ENCODE measurements at places on chromosomes 6 and 20. TPM values are rescaled to one million over a fixed set of nuclear protein-coding genes. Genes with fewer than 3 reads are reported as not detected.

GRCh38 chr20:29427201-29428060 is 1830.0 kb upstream of the DEFB115 start:
- no peak overlapping the region for H3K27ac ChIP-seq
- H3K27me3 ChIP-seq = peaks cover 4% of the 10 kb centered on the region
- no peak for DNase-seq
- H3K36me3 ChIP-seq = no peaks in the 10 kb centered on the region
- no peaks in the 10 kb centered on the region for H3K4me1 ChIP-seq

DNA sequence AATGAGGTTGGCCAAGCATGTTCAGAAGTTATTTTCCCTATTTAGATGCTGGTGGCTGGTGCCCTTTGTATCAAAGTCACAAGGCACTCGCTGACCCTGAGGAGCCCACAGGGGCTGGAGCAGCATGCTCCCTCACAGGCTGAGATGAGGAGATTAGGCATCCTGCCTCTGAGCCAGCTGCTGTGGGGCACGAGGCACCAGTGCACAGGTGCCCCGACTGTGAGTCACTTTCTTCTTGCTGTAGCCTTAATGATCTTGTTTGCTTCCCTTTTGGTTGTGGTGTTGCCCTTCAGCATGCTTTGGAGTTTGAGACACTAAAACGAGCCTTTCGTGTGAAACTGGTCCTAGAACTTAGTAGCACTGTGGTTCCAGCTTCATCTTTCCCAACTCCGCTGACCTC is 4.3 kb downstream of the PSMG4 start:
- no peaks in the 10 kb centered on the region for H3K27me3 ChIP-seq
- no peak for DNase-seq
- H3K27ac ChIP-seq = no peak overlapping the region
- peaks cover 21% of the 10 kb centered on the region for H3K36me3 ChIP-seq

GRCh38 chr6:36769183-36769675 is 70.0 kb downstream of the CPNE5 start:
- peak overlapping the region; percentile 82 for H3K27ac ChIP-seq
- DNase-seq = no peak
- no peaks in the 10 kb centered on the region for H3K36me3 ChIP-seq
- H3K27me3 ChIP-seq = no peaks in the 10 kb centered on the region

GRCh38 chr20:1823450-1823844 is 71.8 kb upstream of the SIRPA start:
- H3K4me3 ChIP-seq = no peak overlapping the region
- no peaks in the 10 kb centered on the region for H3K4me1 ChIP-seq
- H3K27me3 ChIP-seq = peaks cover 16% of the 10 kb centered on the region
- no peak for DNase-seq
- H3K36me3 ChIP-seq = peaks cover 2% of the 10 kb centered on the region
- no peak overlapping the region for H3K27ac ChIP-seq

DNA sequence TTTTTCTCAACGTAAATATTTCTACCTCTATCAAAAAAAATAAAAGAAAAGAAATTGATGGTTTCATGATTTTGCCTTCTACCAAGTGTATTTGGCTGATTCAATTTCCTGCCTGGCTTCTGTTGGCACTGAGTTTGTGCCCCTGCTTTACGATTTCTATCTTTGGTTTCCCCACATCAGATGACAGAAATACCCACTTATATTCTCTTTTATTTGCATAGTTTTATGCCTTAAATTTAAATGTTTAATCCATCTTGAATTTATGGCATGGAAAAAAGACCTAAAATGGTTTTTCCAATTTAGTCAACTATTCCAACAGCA is 34.3 kb downstream of the RNF24 start:
- peaks cover 2% of the 10 kb centered on the region for H3K36me3 ChIP-seq
- peaks cover 29% of the 10 kb centered on the region for H3K4me1 ChIP-seq
- H3K27me3 ChIP-seq = no peaks in the 10 kb centered on the region
- DNase-seq = no peak
- H3K4me3 ChIP-seq = peak overlapping the region; percentile 71
- peak overlapping the region; percentile 91 for H3K27ac ChIP-seq

- no peaks in the 10 kb centered on the region for H3K27me3 ChIP-seq
- no peak overlapping the region for H3K27ac ChIP-seq
- peaks cover 22% of the 10 kb centered on the region for H3K4me1 ChIP-seq
Observed at GRCh38 chr20:17658648-17658993, 23.4 kb downstream of the RRBP1 start.

DNA sequence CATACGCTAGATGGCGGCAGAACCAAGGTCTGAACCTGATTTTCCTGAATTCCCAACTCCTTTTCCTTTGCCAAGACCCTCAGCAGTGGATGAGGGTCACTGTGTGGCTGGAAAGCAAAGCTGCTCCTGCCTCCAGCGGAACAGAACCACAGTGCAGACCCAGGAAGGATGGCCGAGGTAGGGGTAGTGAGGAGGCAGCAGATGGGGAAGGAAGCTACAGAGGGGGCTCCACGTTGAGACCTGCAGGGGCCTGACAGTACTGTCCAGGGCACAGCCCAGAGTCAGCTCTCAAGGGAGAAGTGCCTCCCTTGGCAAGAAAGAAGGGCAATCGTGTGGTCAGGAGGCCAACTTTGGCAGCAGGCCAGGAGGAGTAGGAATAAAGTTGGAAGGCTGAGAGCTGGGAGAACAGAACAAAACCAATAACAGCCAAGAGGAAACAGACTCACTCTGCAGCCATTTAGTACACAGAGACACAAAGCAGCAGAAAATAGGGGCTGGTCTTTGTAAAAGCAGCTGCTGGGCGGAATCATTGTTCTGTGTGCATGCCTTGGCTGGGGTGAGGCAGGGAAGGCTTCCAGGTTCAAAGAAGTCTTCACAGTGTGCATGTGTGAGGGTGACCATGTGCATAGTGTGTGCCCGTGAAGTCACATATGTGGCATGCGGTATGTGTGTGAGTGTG is 3.1 kb downstream of the GABRR2 start:
- peaks cover 2% of the 10 kb centered on the region for H3K4me1 ChIP-seq
- no peaks in the 10 kb centered on the region for H3K36me3 ChIP-seq
- peaks cover 3% of the 10 kb centered on the region for H3K27me3 ChIP-seq
- DNase-seq = no peak
- no peak overlapping the region for H3K4me3 ChIP-seq

- H3K4me1 ChIP-seq = no peaks in the 10 kb centered on the region
- H3K27me3 ChIP-seq = no peaks in the 10 kb centered on the region
- no peaks in the 10 kb centered on the region for H3K36me3 ChIP-seq
- DNase-seq = no peak
- no peak overlapping the region for H3K4me3 ChIP-seq
- no peak overlapping the region for H3K27ac ChIP-seq
Observed at GRCh38 chr20:15584507-15584906, 988.7 kb downstream of the KIF16B start.

GRCh38 chr6:34949636-34950035 is 60.6 kb downstream of the ANKS1A start:
- no peaks in the 10 kb centered on the region for H3K4me1 ChIP-seq
- no peaks in the 10 kb centered on the region for H3K36me3 ChIP-seq
- H3K4me3 ChIP-seq = no peak overlapping the region
- no peak for DNase-seq

- H3K27ac ChIP-seq = no peak overlapping the region
- DNase-seq = no peak
- H3K4me3 ChIP-seq = no peak overlapping the region
- no peaks in the 10 kb centered on the region for H3K36me3 ChIP-seq
Observed at GRCh38 chr6:94769197-94769596, 808.1 kb upstream of the MANEA start.

DNA sequence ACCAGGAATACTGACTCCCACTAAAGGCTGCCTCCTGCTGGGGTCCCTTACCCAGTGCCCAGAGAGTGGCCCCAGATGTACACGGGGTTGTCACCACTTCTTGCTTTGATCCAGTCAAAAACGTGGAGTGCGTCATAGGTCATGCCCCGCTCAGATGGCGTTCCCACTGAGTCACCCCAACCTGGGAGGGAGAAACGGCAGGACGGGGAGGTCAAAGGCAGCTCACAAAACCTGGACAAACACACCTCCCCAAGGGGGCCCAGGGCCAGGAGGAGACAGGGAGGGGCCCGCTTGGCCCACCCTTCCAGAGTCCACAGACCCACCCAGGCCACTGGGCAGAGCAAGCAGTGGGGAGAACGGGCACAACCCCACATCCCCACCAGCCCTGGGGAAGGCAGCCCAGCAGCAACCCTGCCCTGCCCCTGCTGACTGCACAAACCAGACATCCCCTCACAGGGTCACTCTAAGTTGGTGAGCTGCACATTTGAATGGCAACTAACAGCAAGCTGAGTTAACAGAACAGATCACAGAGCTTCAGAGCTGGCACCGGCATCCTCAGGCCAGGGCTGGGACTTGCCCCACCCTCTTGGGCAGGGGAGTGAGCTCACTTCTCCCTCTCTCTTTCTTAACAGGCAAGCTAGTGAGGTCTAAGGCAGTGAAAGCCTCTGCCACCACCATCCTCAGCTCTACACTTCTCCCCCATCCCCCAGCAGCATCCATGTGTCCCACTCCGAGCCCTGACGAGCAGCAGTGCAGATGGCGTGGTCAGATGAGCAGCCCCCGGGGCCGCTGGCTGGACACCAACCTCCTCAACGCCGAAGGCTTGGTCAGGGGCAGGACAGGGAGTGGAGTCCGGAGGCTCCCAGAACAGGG is 61.7 kb downstream of the PYGB start:
- DNase-seq = no peak
- H3K27ac ChIP-seq = peak overlapping the region; percentile 93
- H3K36me3 ChIP-seq = peaks cover 6% of the 10 kb centered on the region
- H3K4me1 ChIP-seq = peaks cover 39% of the 10 kb centered on the region
- no peak overlapping the region for H3K4me3 ChIP-seq

DNA sequence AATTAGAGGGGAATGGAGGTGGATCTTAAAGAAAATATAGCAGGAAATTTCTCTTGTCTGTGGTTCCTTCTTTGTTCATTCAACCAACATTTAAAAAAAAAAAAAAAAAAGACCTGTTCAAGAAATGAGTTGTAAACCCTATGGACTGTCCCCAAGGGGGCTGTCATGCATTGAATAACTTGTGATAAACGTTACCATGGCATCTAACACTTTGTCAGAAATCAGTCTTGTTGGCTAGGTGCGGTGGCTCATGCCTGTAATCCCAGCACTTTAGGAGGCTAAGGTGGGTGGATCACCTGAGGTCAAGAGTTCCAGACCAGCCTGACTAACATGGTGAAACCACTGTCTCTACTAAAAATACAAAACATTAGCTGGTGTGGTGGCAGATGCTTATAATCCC is 381.7 kb downstream of the BCKDHB start:
- no peaks in the 10 kb centered on the region for H3K4me1 ChIP-seq
- H3K27me3 ChIP-seq = no peaks in the 10 kb centered on the region
- no peak overlapping the region for H3K4me3 ChIP-seq
- no peaks in the 10 kb centered on the region for H3K36me3 ChIP-seq

- H3K27ac ChIP-seq = no peak overlapping the region
- no peaks in the 10 kb centered on the region for H3K4me1 ChIP-seq
- no peaks in the 10 kb centered on the region for H3K27me3 ChIP-seq
- H3K4me3 ChIP-seq = no peak overlapping the region
Observed at GRCh38 chr6:135314543-135314942, 133.4 kb downstream of the MYB start.

- H3K36me3 ChIP-seq = no peaks in the 10 kb centered on the region
- no peaks in the 10 kb centered on the region for H3K4me1 ChIP-seq
- no peak overlapping the region for H3K4me3 ChIP-seq
- peaks cover 26% of the 10 kb centered on the region for H3K27me3 ChIP-seq
- DNase-seq = no peak
Observed at GRCh38 chr6:138529478-138529877, 30.2 kb upstream of the NHSL1 start.

GRCh38 chr20:62861726-62862336 is at the start of gene TCFL5:
Gene TCFL5, minus strand, starts transcription at chr20:62861822. Its CDS starts 152 bp downstream, at chr20:62861670.
- peak; percentile 90 for DNase-seq
- H3K36me3 ChIP-seq = peaks cover 8% of the 10 kb centered on the region
- peak within 1 kb of the TSS; percentile 59 for H3K4me3 ChIP-seq
- peaks cover 5% of the 10 kb centered on the region for H3K27me3 ChIP-seq
- peak within 1 kb of the TSS; percentile 54 for H3K27ac ChIP-seq

GRCh38 chr6:15044948-15045347 is 200.9 kb upstream of the JARID2 start:
- peaks cover 3% of the 10 kb centered on the region for H3K4me1 ChIP-seq
- H3K36me3 ChIP-seq = no peaks in the 10 kb centered on the region
- no peak for DNase-seq
- no peak overlapping the region for H3K4me3 ChIP-seq
- no peak overlapping the region for H3K27ac ChIP-seq

- no peaks in the 10 kb centered on the region for H3K27me3 ChIP-seq
- H3K4me3 ChIP-seq = no peak overlapping the region
- H3K27ac ChIP-seq = no peak overlapping the region
Observed at GRCh38 chr6:77324866-77325265, 138.4 kb downstream of the HTR1B start.

GRCh38 chr20:20452254-20452676 is 84.4 kb downstream of the INSM1 start:
- H3K4me1 ChIP-seq = peaks cover 20% of the 10 kb centered on the region
- peak; percentile 66 for DNase-seq
- no peaks in the 10 kb centered on the region for H3K27me3 ChIP-seq
- H3K4me3 ChIP-seq = peak overlapping the region; percentile 20

DNA sequence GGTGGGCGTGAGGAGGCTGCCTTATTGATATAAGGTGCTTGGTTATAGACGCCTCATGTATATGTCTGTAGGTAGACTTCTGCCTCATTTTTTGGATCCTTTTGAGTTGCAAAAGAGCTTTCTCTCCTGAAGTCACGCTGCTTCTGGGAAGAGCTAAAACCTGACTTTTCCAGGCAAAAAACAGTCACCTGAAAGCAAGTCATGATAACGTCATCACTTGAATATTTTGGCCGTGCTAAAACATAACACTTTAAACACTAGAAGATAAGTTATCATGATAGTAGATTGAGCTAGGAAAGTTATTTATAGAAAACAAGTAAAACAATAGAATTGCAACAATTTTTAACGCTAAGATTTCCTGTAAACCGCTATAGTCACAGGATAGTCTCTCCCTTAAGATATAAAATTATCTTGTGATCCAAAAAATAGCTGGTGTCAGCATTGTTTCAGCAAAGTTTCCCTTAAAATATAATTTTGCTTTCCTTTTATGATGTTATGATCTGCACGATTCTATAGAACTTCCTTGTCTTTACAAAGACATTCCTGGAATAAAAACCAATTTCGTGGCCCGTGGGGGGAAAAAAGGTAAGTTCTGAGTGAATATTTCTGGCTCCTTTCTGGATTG is 69.0 kb upstream of the AKAP12 start:
- H3K27ac ChIP-seq = no peak overlapping the region
- H3K4me1 ChIP-seq = no peaks in the 10 kb centered on the region
- DNase-seq = no peak
- no peak overlapping the region for H3K4me3 ChIP-seq
- no peaks in the 10 kb centered on the region for H3K36me3 ChIP-seq

GRCh38 chr6:114390176-114390575 is 47.4 kb upstream of the HS3ST5 start:
- no peak overlapping the region for H3K27ac ChIP-seq
- H3K4me3 ChIP-seq = no peak overlapping the region
- H3K4me1 ChIP-seq = no peaks in the 10 kb centered on the region
- H3K36me3 ChIP-seq = no peaks in the 10 kb centered on the region

MMS22L gene
- total RNA-seq = 39.1 TPM

C6orf15 gene
- total RNA-seq = not detected

APOM gene
- 3.9 TPM for total RNA-seq

CNPY3 gene
- 69.7 TPM for total RNA-seq

PSORS1C1 gene
- not detected for total RNA-seq

HCRTR2 gene
- not detected for total RNA-seq

HLA-DMB gene
- total RNA-seq = 8.5 TPM

SMPDL3A gene
- 0.19 TPM for total RNA-seq

DEFB127 gene
- total RNA-seq = not detected

Measured in activated CD4-positive, alpha-beta T cell treated with anti-CD3 and anti-CD28 coated beads, Interleukin-2, amount 10 ng/mL, durations not matched to agents 7 days and 5 days (primary cell).